ENCODE measurements at places on chromosomes 5 and 9.

DNA sequence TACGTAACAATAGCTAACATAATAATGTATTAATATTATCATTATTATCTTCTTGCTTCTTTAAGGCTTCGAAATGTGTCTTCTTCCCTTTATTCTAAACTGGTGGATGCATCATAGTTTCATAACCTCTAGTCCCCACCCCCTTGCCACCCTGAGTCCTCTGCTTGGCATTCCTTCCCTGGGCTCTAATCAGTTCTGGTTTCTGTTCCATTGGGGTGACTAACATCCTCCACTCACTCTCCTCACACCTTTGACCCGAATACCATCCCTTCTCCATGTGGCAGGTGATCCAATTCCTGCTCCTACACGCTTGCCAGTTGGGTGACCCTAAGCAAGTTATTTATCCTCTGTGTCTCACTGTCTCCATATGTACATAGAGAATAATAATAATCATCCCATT, 286.1 kb downstream of the TRPM3 start:
- H3K27me3 ChIP-seq: no peaks in the 10 kb centered on the region
- no peaks in the 10 kb centered on the region for H3K4me1 ChIP-seq
- no peak overlapping the region for H3K27ac ChIP-seq
- H3K4me3 ChIP-seq: no peak overlapping the region

- no peak overlapping the region for H3K27ac ChIP-seq
- no peaks in the 10 kb centered on the region for H3K27me3 ChIP-seq
- H3K4me3 ChIP-seq: no peak overlapping the region
- DNase-seq: no peak
- H3K36me3 ChIP-seq: no peaks in the 10 kb centered on the region
- H3K4me1 ChIP-seq: no peaks in the 10 kb centered on the region
Observed at GRCh38 chr5:164237486-164237885, 732.1 kb downstream of the MAT2B start.

- no peak overlapping the region for H3K27ac ChIP-seq
- no peaks in the 10 kb centered on the region for H3K27me3 ChIP-seq
- no peaks in the 10 kb centered on the region for H3K4me1 ChIP-seq
- no peaks in the 10 kb centered on the region for H3K36me3 ChIP-seq
- DNase-seq: no peak
- no peak overlapping the region for H3K4me3 ChIP-seq
Observed at GRCh38 chr5:150309101-150309885, 6.6 kb upstream of the ARSI start.

DNA sequence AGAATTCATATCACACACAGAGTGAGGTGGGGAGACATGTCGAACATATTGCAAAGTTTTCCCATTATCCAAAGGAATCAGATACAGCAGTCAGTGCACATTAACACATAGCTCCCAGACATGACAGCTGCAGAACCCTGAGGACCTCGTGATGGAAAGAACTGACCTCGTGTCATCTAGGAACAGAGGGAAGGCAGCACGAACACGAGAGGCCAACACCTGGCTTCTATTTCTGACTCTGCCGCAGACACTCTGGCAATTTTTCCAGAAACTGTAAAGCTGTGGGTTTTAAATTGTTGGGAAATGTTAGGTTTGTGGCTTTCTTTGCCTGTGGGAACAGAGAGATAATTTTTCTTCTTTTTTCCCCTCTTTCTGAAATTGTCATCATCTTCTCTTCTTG, 315.0 kb upstream of the PIK3R1 start:
- H3K27ac ChIP-seq: no peak overlapping the region
- no peak for DNase-seq
- no peak overlapping the region for H3K4me3 ChIP-seq
- H3K27me3 ChIP-seq: no peaks in the 10 kb centered on the region
- no peaks in the 10 kb centered on the region for H3K36me3 ChIP-seq

DNA sequence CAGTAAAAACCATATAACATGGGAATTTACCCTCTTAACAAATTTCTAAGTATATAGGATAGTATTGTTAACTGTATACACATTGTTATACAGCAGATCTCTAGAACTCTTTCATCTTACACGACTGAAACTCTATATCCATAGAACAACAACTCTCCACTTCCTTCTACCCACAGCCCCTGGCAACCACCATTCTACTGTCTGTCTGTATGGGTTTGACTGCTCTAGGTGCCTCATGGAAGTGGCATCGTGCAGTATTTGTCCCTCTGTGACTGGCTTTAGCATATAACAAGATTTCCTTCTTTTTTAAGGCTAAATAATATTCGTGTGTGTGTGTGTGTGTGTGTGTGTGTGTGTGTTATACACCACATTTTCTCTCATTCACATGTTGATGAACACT, 100.7 kb downstream of the ZNF462 start:
- H3K27ac ChIP-seq: peak overlapping the region; percentile 71
- no peak for DNase-seq
- H3K4me1 ChIP-seq: no peaks in the 10 kb centered on the region
- H3K27me3 ChIP-seq: no peaks in the 10 kb centered on the region

GRCh38 chr5:76292620-76293322, 110.3 kb upstream of the IQGAP2 start:
- DNase-seq: no peak
- no peak overlapping the region for H3K4me3 ChIP-seq
- H3K36me3 ChIP-seq: no peaks in the 10 kb centered on the region
- no peak overlapping the region for H3K27ac ChIP-seq

- no peaks in the 10 kb centered on the region for H3K4me1 ChIP-seq
- no peak overlapping the region for H3K4me3 ChIP-seq
Observed at GRCh38 chr9:20662156-20662555, 21.9 kb upstream of the FOCAD start.

- no peak for DNase-seq
- H3K36me3 ChIP-seq: no peaks in the 10 kb centered on the region
- H3K27me3 ChIP-seq: no peaks in the 10 kb centered on the region
- no peak overlapping the region for H3K4me3 ChIP-seq
- H3K4me1 ChIP-seq: peaks cover 4% of the 10 kb centered on the region
Observed at GRCh38 chr5:72550595-72550994, 43.4 kb upstream of the ZNF366 start.

GRCh38 chr5:96637196-96637595, 25.0 kb upstream of the CAST start:
- H3K36me3 ChIP-seq: no peaks in the 10 kb centered on the region
- no peak for DNase-seq
- no peaks in the 10 kb centered on the region for H3K4me1 ChIP-seq
- no peak overlapping the region for H3K27ac ChIP-seq
- no peaks in the 10 kb centered on the region for H3K27me3 ChIP-seq

DNA sequence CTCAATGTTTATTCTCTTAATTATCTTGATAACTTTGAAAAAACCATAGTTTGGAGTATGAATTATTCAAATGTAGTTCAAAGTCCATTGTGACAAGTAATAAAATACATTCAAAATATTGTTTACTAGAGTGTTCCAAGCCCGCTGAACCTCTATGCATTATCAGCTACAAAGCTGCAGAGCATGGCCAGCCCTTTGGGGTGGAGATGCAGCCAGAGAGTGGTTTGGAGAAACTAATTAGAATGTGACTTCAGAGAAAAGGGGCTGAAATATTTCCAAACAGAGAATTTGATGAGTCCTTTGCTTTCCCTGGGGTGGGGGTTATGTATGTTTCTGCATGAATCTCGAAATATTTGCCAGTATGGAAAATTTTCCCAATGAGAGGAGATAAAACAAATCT, 211.3 kb downstream of the NTRK2 start:
- H3K36me3 ChIP-seq: no peaks in the 10 kb centered on the region
- no peak overlapping the region for H3K27ac ChIP-seq
- no peak for DNase-seq
- no peaks in the 10 kb centered on the region for H3K27me3 ChIP-seq

DNA sequence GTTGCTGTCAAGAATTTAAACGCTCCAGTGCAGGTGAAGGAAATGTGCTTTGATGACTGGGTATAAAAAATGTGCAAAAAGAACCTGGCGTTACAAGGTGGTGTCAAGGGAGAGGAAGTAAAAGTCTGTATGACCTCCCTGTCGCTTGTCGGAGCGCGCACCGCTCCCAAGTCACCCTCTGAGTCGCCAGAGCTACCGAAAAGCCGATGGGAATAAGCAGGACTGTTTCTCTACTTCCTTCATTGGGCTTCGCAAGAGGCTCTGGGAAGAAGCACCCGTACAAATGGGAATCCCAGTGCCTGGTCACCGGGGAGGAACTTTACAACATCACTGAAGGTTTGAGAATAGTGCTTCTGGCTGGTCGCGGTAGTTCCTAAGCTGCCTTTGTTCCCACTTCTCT, 1.3 kb upstream of the DMRT2 start:
- DNase-seq: no peak
- H3K4me3 ChIP-seq: no peak overlapping the region
- H3K27me3 ChIP-seq: peaks cover 100% of the 10 kb centered on the region
- H3K27ac ChIP-seq: no peak overlapping the region

- H3K4me1 ChIP-seq: no peaks in the 10 kb centered on the region
- H3K36me3 ChIP-seq: no peaks in the 10 kb centered on the region
- H3K27me3 ChIP-seq: no peaks in the 10 kb centered on the region
- H3K27ac ChIP-seq: no peak overlapping the region
- DNase-seq: no peak
Observed at GRCh38 chr5:126138281-126138931, 284.8 kb upstream of the GRAMD2B start.

GRCh38 chr5:62100201-62100600, 205.8 kb upstream of the KIF2A start:
- H3K27ac ChIP-seq: no peak overlapping the region
- no peaks in the 10 kb centered on the region for H3K27me3 ChIP-seq
- no peak overlapping the region for H3K4me3 ChIP-seq
- H3K36me3 ChIP-seq: no peaks in the 10 kb centered on the region
- DNase-seq: no peak

GRCh38 chr5:11292648-11293356, 531.8 kb upstream of the DAP start:
- H3K4me3 ChIP-seq: no peak overlapping the region
- H3K36me3 ChIP-seq: no peaks in the 10 kb centered on the region
- H3K27me3 ChIP-seq: no peaks in the 10 kb centered on the region
- H3K27ac ChIP-seq: no peak overlapping the region
- H3K4me1 ChIP-seq: no peaks in the 10 kb centered on the region

- no peak overlapping the region for H3K4me3 ChIP-seq
- H3K4me1 ChIP-seq: no peaks in the 10 kb centered on the region
- H3K36me3 ChIP-seq: no peaks in the 10 kb centered on the region
- no peak overlapping the region for H3K27ac ChIP-seq
Observed at GRCh38 chr9:98635374-98635773, 73.4 kb downstream of the GABBR2 start.

- DNase-seq: no peak
- H3K36me3 ChIP-seq: no peaks in the 10 kb centered on the region
- no peak overlapping the region for H3K27ac ChIP-seq
Observed at GRCh38 chr5:138620663-138621224, 45.5 kb upstream of the HSPA9 start.

DNA sequence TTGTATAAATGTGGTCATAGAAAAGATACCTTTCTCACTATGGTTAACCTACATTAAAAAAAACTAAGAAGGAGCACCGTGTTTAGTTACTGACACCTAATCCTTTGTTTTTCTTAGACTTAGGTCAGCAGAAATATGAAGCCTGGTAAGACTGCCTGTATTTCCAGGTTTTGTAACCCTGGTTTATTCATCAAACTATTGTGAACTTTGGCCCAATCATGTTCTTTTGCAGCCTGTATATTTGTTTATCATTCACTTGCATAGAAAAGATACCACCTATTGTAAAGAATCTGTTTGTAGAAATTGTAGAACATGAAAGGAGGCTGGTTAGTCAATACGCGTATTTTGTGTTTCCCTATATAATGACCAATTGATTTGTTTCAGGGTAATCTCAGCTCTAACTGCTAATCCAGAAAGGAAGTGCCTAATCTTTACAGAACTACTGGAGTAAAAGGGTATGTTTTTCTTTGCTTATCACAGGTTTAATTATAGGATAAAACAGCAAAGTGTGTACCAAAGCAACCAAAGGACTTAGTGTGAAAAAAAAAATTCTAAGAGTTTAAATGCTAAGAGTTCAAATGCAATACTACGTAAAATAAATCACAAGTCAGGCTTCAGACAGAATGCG, 103.6 kb downstream of the LURAP1L start:
- H3K36me3 ChIP-seq: no peaks in the 10 kb centered on the region
- no peak for DNase-seq
- no peak overlapping the region for H3K4me3 ChIP-seq
- H3K27ac ChIP-seq: no peak overlapping the region
- no peaks in the 10 kb centered on the region for H3K27me3 ChIP-seq
- no peaks in the 10 kb centered on the region for H3K4me1 ChIP-seq

GRCh38 chr5:119220576-119221197, 135.1 kb upstream of the TNFAIP8 start:
- DNase-seq: no peak
- no peak overlapping the region for H3K4me3 ChIP-seq
- H3K4me1 ChIP-seq: peaks cover 5% of the 10 kb centered on the region
- H3K27me3 ChIP-seq: no peaks in the 10 kb centered on the region
- peaks cover 3% of the 10 kb centered on the region for H3K36me3 ChIP-seq

GRCh38 chr9:76415731-76416130, 21.5 kb upstream of the RFK start:
- no peak overlapping the region for H3K4me3 ChIP-seq
- H3K27ac ChIP-seq: no peak overlapping the region
- no peaks in the 10 kb centered on the region for H3K27me3 ChIP-seq
- no peak for DNase-seq
